ENCODE measurements at places on chromosomes 5 and 9.

DNA sequence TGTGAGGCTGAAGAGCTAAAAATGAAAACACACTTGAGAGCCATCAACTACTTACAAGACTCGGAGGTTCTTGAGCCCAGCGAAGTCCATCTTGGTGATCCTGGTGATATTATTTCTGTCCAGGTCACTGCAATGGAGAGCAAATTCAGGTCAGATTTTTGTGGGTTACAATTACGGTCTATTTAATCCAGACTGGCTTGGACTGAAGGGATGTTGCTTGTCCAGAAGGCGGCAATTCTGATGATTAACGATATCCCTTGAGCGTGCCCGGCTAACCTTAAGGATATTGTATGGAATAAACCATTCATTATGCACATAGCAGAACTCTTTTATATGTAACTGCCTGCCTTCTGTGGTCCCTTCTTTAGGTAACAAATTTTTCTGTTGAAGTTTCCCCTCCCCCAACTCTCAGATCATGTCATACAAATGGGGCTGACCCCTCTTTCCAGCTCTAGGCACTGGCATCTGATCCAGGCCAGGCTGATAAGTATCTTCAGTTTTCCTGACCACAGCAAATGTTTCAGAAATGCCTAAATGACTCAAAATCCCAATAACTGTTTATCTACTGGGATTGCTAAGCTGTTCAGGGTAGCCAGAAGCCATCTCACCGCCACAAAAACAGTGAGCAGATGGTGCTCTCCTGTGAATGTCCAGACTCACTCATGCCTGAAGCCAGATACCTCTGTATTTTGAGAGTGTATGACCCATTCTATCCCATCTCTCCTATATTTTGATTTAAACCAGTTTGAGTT is 49.4 kb downstream of the SLIT3 start:
- no peak for DNase-seq

DNA sequence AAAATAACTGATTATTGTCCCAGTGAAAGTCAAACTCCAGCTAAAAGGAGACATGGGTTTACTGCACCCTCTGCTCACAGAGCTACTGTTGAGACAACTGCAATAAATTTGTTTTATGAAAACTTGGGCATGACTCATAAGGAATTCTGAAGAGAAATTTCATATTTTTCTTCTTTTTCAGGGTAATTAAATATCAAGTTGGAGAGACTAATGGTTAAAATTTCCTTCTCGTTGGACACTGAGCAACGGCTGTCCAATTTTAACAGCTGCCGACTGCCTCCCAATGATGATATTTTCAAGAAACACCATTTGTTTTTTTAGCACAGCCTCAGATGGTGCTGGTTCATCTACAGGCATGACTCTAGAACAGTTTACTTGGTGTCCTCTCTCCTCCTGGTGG is 259.2 kb upstream of the RGMB start:
- DNase-seq, result no peak

DNA sequence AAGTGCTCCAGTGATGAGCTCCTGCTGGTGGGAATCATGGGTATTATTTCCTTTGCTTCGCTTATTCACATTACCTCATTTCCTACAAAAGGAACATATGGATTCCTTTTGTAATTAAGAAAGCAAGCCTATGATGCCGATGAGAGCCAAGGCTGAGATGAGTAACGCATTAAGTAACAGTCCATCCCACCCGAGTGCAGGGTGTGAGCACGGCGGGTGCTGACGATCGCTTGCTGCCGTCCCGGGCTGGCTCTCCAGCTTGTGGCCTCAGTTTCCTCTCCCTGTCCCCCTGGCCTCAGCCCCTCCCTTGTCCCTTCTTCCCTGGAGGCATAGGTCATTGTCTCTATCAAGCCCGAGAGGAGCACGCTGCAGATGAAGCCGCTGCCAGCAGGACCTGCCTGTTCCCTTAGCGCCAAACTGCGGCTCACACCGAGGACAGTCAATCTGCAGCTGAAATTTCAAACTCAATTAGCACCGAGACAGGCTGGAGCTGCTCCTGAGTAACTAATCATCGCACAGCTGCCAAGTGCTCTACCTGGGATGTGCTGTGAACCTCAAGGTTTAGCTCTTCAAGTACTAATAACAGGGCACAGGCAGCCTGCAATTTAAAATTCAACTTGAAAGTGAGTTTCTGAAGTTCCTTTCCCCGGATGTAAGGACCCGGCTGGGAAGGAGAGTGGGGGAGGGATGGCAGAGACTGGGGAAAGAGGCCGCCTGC is 115.2 kb upstream of the RAPGEF1 start:
- no peak for DNase-seq

DNA sequence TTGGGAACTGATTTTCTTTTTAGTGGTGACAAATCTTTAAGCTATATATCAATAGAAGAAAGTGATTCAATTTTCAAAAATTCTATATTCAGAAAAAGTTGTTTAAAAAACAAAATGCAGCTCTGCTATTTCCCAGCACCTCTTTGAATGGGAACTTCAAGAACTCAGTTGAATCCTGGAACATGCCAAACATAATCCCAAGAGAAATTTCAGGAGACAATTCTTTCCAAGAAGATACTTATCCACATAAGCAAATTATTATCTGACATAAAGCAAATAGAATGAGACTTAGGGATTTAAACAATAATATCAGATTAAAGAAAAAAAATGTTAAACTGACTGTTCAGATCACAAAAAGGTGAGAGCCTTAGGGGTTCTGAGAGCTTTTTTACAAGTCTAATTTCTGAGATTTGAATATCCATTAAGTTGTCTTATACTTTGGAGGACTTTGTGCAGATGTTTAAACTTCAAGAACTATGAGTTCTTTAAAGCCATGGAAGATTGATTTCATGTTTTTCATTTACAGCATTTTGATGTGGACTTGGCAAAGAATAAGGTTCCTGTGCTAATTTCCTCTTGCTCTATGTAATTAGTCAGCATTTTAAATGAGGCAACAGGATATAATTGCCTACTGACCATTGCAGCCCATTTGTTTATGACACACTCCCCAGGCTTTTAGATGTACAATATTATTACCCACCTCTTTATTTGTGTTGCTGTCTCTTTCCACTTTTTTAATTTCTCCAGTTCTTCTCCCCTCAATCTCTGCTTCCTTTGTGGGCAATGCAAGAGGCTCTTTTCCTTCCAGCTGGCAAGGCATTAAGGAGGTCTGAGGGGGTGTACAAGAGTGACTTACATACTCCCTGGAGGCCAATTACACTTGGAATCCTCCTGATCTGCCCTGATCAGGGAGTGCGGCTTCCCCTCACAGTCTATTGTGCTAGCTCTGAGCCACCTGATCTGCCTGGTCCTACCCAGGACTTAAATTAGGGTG is 419.1 kb downstream of the NR2F1-AS1 start:
- DNase-seq, result no peak

GRCh38 chr9:84597131-84597530 is 72.4 kb upstream of the NTRK2 start:
- peak; percentile 43 for DNase-seq

DNA sequence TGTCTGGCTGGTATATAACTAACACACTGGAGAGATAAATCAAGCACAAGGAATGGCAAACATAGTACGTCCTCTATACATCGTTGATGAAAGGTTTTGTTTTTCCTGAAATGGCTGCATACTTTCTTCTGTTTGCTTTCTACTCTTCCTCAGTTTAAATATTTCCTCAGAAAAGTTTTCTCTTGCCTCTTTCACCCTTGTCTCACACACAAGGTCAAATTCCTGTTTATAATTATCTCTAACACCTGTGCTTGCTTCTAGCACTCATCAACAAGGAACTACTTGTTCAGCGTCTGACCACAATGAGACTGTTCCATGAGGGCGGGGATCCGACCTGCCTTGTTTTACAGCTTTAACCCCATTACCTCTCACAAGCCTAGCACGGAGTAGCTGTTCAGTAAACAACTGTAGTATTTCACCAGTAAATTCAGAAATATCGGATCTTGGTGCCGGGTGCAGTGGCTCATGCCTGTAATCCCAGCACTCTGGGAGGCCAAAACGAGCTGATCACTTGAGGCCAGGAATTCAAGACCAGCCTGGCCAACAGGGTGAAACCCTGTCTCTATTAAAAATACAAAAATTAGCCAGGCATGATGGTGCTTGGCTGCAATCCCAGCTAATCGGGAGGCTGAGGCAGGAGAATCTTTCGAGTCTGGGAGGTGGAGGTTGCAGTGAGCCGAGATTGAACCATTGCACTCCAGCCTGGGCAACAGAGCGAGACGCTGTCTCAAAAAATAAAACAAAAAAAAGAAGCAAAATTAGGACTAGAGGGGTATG is 37.0 kb downstream of the NR6A1 start:
- no peak for DNase-seq

DNA sequence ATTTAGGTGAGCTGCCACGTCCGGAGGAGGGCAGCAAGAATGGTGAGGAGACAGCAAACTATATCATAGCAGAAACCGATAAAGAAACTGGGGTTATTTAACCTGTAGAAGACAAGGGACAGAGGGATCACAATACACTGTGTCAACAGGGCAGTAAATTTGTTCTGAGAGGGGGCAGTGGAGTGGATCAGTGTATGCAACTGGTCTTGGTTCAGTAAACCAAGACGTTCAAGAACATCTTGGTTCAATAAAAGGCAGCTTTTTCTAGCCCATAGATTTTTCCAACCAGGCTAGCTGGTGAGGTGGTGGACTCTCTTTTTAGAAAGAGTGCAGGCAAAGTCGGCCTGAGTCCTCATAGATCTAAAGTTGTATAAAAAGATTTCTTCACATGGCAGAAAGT is 55.3 kb downstream of the PLAC8L1 start:
- DNase-seq, result no peak

- DNase-seq, result no peak
Observed at GRCh38 chr9:119588874-119589744, 219.9 kb upstream of the BRINP1 start.

- no peak for DNase-seq
Observed at GRCh38 chr5:90830058-90830457, 271.5 kb downstream of the ADGRV1 start.

DNA sequence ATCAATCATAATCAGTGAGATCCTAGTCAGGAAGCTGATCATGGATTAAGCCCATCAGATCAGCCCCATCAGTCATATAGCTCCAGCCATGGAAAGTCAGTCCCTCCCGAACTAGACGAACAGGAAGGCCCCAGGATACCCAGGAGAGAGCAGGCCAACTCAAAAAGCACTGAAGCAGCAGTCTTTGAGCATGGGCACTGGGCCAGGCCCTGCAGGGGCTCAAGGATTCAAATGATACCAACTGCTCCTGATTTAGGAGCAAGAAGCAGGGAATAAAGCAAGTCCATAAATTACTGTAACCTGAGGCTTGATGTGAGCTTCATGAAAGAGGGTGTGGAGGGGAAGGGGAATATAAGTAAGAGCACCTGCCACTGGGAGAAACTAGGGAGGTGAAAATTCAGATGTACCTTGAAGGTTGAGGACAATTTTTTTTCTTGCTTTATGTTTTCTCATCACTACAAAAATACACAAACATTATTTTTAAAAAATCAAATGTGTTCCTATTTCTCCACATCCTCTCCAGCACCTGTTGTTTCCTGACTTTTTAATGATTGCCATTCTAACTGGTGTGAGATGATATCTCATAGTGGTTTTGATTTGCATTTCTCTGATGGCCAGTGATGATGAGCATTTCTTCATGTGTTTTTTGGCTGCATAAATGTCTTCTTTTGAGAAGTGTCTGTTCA is 115.2 kb downstream of the SIL1 start:
- no peak for DNase-seq

GRCh38 chr5:126849101-126849678 is 72.3 kb downstream of the LMNB1 start:
- peak; percentile 58 for DNase-seq

DNA sequence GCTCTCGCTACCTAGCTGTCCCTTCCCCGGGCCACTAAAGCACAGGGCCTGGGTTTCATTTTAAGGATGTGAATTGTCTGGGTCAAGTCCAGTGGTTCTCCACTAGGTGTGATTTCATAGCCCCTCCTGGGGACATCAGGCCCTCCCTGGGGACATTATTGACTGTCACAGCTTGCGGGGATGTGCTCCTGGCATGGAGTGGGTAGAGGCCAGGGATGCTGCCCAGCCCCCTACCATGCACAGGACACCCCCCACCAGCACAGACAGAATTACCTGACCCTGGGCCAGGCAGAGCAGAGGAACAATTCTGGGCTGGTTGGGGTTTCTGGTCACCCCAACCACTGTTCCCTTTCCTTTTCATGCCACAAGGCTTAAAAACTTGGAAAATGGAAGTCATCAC is 4.1 kb downstream of the FAM78A start:
- no peak for DNase-seq

GRCh38 chr5:97601651-97602050 is 418.6 kb upstream of the RIOK2 start:
- no peak for DNase-seq

DNA sequence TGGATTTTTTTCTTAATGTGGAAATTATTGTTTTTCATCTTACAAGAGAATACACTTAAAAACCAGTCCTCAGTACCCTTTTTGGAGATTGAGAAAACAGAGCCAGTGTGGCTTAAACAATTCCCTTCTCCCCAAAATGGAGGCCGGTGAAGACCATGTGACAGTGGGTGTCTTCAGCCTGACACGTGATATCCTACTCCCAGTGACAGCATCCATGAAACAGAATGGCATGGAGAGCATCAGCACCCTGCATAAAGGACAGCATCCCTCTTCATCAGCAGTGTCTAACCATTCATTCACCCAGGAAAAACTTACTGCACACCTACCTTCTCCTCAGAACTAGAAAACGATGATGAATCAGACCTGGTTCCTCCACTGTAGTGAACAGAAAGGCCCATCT is 103.4 kb upstream of the RAI14 start:
- no peak for DNase-seq
